ENCODE measurements at places on chromosomes 3 and 15. TPM values are rescaled to one million over a fixed set of nuclear protein-coding genes. Genes with fewer than 3 reads are reported as not detected.

DNA sequence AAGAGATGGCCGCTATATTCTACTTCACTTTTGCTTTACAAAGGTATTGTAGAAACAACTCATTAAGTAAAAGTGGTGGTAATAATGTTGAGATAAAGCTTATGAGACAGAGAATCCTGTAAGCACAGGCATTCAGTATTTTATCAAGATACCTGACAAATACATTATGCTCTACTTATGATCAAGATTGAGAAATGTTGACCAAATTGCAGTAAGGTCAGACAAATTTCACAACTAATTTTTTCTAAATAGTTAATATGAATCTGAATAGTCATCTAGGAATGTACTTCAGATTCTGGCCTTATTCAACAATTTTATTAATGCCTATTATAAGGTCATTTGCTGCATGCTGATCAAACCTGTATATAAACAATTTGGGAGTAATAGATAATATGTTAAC lies 95.1 kb upstream of the MBNL1 start:
- no peak for DNase-seq

DNA sequence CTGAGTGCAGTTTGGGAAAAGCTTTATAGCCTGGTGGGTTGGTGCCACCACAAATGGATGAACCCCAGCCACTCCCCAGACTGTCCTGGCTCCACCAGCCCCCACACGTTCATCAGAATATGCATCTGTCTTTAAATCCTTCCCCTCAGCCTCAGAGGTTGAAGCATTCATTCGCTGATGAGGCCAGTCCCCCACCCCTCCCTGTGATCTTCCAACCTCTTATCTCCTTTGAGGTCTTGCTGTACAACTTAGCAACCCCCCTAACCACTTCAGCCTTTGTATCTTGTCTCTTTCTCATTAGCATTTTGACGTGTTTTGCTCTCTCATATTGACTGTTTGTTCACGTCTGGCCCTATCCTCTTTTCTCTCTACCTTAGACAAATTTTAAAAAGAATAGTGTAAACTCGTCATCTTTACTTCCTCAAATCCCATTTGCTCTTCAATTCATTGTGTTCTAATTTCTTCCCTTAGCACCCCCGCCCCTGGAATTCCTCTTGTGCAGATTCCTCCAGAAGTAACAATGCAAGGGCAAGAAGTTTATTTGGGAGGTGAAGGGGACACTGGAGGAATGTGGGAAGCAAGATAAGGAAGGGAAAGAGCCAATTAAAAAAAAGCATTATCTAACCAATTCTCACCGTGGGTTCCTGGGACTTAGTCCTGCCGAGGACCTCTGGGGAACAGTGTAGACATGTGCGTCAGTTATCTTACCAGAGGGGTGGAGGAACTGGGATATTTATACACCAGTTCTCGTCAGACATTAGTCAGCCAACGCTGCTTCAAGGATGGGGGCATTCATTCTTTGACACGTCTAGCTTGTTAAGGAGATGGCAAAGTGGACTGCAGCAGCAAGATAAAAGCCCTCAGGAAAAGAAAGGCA lies 38.6 kb downstream of the MOBP start:
- peak; percentile 29 for DNase-seq

DNA sequence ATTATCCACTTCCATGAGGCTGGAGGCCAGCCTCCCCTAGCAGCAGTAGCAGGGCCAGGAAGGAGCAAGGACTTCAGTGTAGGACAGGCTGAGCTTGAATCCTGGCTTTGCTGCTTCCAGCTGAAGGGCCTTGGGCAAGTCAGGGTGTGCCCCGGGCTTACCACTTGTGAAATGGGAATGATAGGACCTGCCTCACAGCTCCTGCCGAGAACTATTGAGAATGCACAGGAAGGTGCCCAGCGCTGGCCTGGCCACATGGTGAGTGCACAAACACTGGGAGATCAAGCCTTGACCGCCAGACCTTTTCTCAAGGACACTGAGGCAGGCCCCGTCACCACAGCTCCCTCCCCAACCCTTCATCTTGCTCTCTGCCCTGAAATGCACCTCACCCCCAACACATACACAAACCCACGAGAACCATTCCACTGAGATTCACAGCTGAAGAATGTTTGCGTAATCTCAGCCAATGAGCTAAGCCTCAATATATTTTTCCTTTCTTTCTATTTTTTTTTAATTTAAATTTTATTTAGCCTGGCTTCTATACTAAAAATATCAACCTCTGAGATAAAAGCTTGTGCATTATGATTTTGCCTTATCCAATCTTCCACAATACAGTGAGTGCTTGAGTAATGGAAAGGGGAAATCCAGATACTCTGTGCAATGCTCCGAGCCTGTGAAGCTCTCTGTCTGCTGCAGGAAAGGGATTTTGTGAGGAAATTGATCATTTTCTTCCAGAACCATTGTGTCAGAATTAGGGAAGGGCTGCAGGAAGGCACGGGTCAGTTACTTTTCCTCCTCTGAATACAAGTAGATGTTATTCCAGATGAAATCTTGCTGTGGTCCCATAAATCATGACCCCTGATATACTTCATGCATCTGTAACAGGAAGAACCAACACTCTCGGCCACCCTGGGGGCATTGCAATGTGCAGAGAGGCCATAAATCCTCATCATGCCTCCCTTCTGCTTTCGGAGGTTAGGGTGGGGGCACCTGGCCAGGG lies 193.9 kb downstream of the TLE3 start:
- DNase-seq: no peak

DNA sequence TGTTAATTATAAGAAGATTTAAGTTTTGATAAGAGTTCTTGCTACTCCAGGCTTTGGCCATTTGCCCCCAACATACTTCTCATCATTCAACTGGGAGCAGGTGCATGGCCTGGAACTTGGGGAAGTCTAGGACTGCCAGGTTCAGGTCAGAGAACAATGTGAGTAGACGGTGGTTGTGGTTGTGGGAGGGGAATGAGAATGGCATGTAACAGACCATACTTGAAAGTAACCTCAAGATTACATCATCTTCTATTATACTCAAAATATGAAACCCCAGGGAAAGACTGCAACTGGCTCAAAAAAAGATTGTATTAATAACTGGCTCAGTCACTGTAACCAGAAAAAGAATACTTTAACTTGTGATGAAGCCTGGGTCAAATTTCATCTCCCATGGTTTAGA lies 364.9 kb upstream of the DPPA4 start:
- DNase-seq: peak; percentile 75

DNA sequence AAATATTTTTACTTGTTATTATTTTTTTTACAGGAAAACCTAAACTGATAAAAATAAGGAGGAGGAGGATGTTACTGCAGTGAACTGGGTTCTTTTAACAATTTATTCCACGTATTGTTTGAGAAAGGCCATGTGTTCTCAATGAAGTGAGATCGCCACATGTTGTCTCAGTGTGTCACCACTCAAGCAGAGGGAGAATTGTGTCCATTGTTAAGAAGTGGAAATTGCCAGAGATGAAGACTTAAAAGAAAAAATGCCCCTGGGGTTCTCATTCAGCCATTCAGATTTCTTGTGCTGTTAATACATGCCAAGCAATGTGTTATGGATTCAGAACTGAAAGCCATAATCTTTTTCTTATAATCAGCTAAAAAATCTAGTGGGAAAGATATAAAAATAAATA lies 297.1 kb downstream of the NSUN3 start:
- no peak for DNase-seq

- no peak for DNase-seq
Observed at GRCh38 chr15:73028831-73029451, 23.3 kb upstream of the NEO1 start.

DNA sequence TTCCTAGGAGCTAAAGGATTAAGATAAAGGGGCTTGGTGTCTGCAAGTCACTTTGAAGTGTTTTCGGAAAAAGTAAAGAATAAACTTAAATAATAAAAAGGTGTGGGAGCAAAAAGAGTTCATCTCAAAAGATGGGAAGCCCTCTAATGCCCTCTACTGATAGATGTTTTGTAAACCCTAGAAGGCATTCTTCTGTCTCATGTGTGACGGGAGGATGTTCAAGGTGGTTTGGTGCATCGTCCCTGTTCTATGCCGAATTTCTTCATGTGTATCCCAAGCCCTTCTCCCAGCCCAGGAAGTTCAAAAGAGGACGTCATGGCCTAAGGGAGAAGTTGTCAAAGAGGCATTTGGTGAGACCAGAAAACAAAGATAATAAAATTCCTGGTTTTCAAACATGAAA lies 37.2 kb downstream of the CCK start:
- peak; percentile 46 for DNase-seq

DNA sequence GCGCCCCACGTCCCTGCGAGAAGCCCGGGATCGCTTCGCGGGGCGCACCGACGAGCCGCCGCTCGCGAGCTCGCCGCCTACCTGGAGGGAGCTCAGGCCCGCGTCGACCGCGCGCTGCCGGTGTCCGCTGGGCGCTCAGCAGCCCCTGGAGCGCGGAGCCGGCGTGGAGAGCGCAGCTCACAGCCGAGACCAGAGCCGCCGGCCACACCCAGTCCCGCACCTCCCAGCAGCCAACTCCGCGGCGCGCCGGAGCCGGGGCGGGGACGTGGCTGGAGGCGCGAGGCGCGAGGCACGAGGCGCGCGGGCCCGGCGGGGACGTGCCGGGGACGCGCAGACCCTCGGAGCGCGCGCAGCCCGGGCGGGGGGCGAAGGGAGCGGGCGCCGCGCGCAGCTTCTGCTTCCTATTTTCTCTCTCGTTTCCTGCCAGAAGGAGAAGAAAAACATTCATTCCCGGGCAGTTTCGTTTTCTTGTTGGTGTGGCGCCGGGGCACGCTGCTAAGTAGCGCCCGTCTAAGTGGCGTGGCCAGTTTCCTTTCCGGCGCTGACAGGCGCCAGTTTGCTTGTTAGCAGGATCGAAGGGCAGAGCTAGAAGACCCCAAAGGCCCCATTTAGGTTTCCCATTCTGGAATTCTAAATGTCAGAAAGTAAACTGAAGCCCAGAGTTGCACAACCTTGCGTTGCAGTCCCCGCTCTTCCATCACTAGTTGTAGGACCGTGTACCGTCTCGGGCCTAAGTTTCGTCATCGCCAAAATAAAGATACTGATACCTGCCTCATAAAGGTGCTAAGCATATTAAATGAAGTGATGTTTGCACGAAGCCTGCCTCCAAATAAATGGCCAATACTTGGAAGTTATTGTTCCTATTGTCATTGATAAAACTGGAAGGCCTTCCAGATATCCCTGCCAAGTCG lies at the start of gene GNB4:
Gene GNB4 (minus strand): TSS at position 206 of the 911 bp plus-strand sequence. CDS start 25,270 bp downstream, outside the sequence.
- peak; percentile 89 for DNase-seq

DNA sequence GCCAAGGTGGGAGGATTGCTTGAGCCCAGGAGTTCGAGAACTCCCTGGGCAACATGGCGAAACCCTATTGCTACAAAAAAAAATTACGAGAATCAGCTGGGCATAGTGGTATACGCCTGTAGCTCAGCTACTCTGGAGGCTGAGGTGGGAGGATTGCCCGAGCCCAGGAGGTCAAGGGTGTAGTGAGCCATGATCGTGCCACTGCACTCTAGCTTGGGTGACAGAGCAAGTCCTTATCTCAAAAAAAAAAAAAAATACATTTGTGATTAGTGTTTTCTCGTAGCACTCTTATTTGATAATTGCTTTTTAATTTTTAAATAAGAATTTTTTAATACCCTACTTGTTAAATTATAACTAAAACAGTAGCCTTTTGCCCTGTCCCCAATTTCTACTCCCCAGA lies 18.4 kb downstream of the IREB2 start:
- no peak for DNase-seq

DNA sequence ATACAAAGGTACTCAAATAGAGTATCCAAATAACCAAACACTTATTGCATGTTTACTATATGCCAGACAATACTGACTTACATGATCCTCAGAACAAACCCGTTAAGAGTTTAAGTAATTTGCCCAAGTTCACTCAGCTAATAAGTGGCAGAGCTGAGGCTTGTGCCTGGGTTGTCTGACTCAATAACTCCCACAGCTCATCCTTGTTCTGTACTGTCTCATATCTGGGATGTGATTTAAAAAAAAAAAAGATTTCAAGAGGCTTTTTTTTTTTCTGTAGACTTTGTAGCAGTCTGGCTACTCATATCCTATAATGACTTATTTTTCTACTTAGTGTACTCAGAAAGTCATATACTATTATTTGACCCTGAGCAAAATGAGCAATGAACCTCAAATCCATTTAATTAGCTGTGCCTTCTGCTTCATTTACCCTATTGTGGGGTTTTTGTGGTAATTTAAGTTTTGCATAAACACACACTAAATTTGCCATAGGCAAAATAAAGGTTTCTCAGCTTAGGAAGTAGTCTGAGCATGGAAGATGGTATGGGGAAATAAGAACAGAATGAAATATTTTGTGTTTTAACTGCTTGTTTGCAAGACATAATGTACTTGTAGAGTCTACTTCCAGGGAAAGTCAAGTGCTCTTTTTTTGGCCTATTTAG lies 3.1 kb downstream of the NSUN3 start:
- DNase-seq: no peak

DNA sequence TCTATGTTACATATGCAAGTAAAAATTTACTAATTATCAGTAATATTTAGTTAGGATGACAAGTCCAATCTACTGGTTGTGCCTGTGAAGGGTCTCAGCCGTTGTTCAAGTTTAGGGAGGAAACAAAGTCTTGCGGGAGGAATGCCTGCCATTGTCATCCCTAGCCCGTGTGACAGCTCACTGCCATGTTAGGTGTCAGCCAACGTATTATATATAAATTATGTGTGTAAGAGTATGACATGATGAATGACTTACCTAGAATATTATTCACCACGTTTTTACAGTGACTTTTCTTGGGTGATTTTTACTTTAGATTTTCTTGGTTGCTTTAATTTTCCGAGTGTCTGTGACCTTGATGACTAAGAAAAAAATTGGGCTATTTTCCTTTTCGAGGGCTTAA lies 614.4 kb upstream of the MDFIC2 start:
- no peak for DNase-seq

The KIAA1143 gene
- 14.5 TPM for total RNA-seq

The RBP2 gene
- not detected for total RNA-seq

The STRIT1 gene
- not detected for total RNA-seq

The TM4SF1 gene
- total RNA-seq: 543 TPM

The FAM81A gene
- 5.0 TPM for total RNA-seq

The KBTBD12 gene
- total RNA-seq: not detected

The ACOX2 gene
- total RNA-seq: 61.4 TPM

The MYZAP gene
- 2.1 TPM for total RNA-seq
